ENCODE measurements at places on chromosomes 4 and X.

GRCh38 chr4:6231663-6232165 is 31.4 kb upstream of the JAKMIP1 start:
- no peak overlapping the region for H3K27ac ChIP-seq
- H3K36me3 ChIP-seq, result no peaks in the 10 kb centered on the region
- H3K27me3 ChIP-seq, result peaks cover 21% of the 10 kb centered on the region
- no peaks in the 10 kb centered on the region for H3K4me1 ChIP-seq

- H3K27ac ChIP-seq, result no peak overlapping the region
- H3K4me3 ChIP-seq, result no peak overlapping the region
- no peak for DNase-seq
- H3K27me3 ChIP-seq, result no peaks in the 10 kb centered on the region
- peaks cover 40% of the 10 kb centered on the region for H3K4me1 ChIP-seq
- H3K36me3 ChIP-seq, result peaks cover 2% of the 10 kb centered on the region
Observed at GRCh38 chr4:26372076-26372475, 51.3 kb downstream of the RBPJ start.

DNA sequence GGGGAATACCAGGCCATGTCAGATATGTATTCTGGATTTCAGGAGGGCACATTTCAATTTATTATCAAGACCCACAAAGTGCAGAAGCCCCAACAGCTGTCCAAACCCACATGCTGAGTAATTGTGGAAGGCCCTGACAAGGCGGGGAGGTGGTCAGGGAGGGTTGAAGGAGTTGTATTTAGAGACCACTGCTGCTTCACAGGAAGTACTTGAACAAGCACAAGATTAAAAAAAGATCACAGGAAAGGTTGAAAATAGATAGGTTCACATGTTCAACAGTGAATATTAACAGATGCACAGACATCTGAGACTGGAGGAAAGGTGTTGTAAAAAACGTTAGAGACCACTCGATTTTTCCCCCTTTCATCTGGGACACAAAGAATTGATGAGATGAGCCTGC is 17.9 kb downstream of the ATP8A1 start:
- no peak for DNase-seq
- no peaks in the 10 kb centered on the region for H3K36me3 ChIP-seq
- H3K27ac ChIP-seq, result no peak overlapping the region
- H3K4me1 ChIP-seq, result peaks cover 3% of the 10 kb centered on the region

GRCh38 chr4:35643661-35644060 is 600.7 kb downstream of the ARAP2 start:
- no peaks in the 10 kb centered on the region for H3K27me3 ChIP-seq
- no peaks in the 10 kb centered on the region for H3K36me3 ChIP-seq
- DNase-seq, result no peak
- H3K4me3 ChIP-seq, result no peak overlapping the region

DNA sequence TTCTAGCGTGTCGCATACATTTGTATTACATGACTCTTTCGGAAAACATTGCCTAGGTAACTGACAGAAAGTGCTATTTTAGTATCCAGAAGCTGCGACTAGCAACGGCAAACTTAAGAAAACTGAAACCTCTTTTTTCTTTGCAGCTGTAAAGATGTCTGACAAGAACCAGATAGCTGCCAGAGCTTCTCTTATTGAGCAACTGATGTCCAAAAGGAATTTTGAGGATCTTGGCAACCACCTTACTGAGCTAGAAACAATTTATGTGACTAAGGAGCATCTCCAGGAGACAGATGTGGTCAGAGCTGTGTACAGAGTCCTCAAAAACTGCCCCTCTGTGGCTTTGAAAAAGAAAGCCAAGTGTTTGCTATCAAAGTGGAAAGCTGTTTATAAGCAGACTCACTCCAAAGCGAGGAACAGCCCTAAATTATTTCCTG is 9.4 kb downstream of the TCEANC start:
- peak overlapping the region; percentile 43 for H3K27ac ChIP-seq
- H3K27me3 ChIP-seq, result no peaks in the 10 kb centered on the region
- no peak overlapping the region for H3K4me3 ChIP-seq
- peaks cover 9% of the 10 kb centered on the region for H3K4me1 ChIP-seq
- peaks cover 19% of the 10 kb centered on the region for H3K36me3 ChIP-seq

DNA sequence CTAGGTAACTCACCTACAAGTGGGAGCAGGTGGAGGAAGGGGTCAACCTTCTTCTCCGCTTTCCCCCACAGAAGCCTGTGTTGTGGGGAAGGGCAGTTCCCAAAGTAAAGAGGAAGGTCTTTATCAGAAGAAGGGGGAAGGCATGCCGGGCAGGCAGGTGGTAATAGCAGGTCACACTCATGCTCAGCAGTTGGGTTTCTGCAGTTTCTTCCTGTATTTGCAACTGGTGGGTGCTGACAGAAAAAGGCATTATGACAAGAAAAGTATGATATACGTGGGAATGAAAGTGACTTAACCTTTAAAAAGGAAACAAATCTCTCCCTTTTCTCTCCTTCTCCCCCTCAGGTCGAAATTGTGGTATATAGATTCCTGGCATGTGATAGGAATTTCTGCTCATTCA is 3.7 kb downstream of the MTMR1 start:
- peak overlapping the region; percentile 64 for H3K27ac ChIP-seq
- H3K4me1 ChIP-seq, result peaks cover 30% of the 10 kb centered on the region
- no peak for DNase-seq
- H3K36me3 ChIP-seq, result peaks cover 4% of the 10 kb centered on the region
- H3K4me3 ChIP-seq, result no peak overlapping the region
- H3K27me3 ChIP-seq, result no peaks in the 10 kb centered on the region

- no peak overlapping the region for H3K27ac ChIP-seq
- H3K4me3 ChIP-seq, result no peak overlapping the region
- peaks cover 34% of the 10 kb centered on the region for H3K27me3 ChIP-seq
- DNase-seq, result peak; percentile 39
Observed at GRCh38 chr4:27318740-27319139, 458.1 kb downstream of the STIM2 start.

GRCh38 chr4:179757641-179758040 is 2315.4 kb upstream of the AGA start:
- peaks cover 4% of the 10 kb centered on the region for H3K4me1 ChIP-seq
- DNase-seq, result no peak

GRCh38 chr4:141459020-141459419 is 177.4 kb upstream of the IL15 start:
- H3K4me1 ChIP-seq, result peaks cover 1% of the 10 kb centered on the region
- no peak for DNase-seq
- no peak overlapping the region for H3K27ac ChIP-seq
- no peaks in the 10 kb centered on the region for H3K36me3 ChIP-seq
